CD4-positive, CD25-positive, alpha-beta regulatory T cell (primary cell): ENCODE measurements at places on chromosomes 5 and 9. TPM values are rescaled to one million over a fixed set of nuclear protein-coding genes. Genes with fewer than 3 reads are reported as not detected.

- no peak overlapping the region for H3K4me3 ChIP-seq
- no peaks in the 10 kb centered on the region for H3K36me3 ChIP-seq
- H3K4me1 ChIP-seq: no peaks in the 10 kb centered on the region
- H3K27me3 ChIP-seq: no peaks in the 10 kb centered on the region
- no peak overlapping the region for H3K27ac ChIP-seq
These were observed 214.7 kb downstream of the IRX2 start for GRCh38 chr5:2536632-2537377.

DNA sequence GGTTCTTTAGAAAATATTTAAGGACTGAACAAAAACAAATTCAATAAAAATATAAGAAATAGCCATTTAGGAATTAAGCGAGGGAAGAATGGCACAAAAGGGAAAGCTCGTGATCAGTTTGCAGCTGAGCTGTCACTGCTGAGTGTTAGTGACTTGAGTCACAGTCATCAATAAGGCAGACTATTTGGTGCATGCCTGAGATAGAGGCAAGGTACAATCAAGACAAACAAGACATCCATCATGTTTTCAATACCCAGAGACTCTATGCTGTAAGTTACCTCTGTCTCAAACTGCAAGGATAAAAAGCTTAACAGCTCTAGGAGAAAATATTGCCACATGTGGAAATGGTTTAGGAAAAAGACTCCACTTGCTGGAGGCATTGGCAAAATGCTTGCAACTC is 426.4 kb upstream of the TYRP1 start:
- no peaks in the 10 kb centered on the region for H3K27me3 ChIP-seq
- H3K27ac ChIP-seq: no peak overlapping the region
- H3K4me3 ChIP-seq: no peak overlapping the region

GRCh38 chr9:129482521-129483414 is 138.1 kb downstream of the C9orf50 start:
- H3K4me1 ChIP-seq: peaks cover 38% of the 10 kb centered on the region
- peak; percentile 24 for DNase-seq
- no peaks in the 10 kb centered on the region for H3K36me3 ChIP-seq
- peak overlapping the region; percentile 68 for H3K27ac ChIP-seq
- H3K27me3 ChIP-seq: peaks cover 3% of the 10 kb centered on the region
- H3K4me3 ChIP-seq: no peak overlapping the region

GRCh38 chr5:95668728-95669127 is 14.1 kb downstream of the SPATA9 start:
- H3K27me3 ChIP-seq: peaks cover 3% of the 10 kb centered on the region
- no peaks in the 10 kb centered on the region for H3K36me3 ChIP-seq
- H3K4me1 ChIP-seq: peaks cover 3% of the 10 kb centered on the region
- no peak overlapping the region for H3K27ac ChIP-seq

GRCh38 chr5:131386779-131387178 is 122.9 kb downstream of the CDC42SE2 start:
- H3K27ac ChIP-seq: peak overlapping the region; percentile 100
- H3K36me3 ChIP-seq: peaks cover 51% of the 10 kb centered on the region
- no peaks in the 10 kb centered on the region for H3K27me3 ChIP-seq
- peak overlapping the region; percentile 21 for H3K4me3 ChIP-seq
- no peak for DNase-seq

- no peaks in the 10 kb centered on the region for H3K4me1 ChIP-seq
- no peak overlapping the region for H3K4me3 ChIP-seq
- no peaks in the 10 kb centered on the region for H3K36me3 ChIP-seq
- H3K27me3 ChIP-seq: no peaks in the 10 kb centered on the region
These were observed 12.4 kb downstream of the DNAJB5 start for GRCh38 chr9:35001803-35002502.

Gene CKMT2
- not detected for total RNA-seq

Gene GBGT1
- 1.5 TPM for total RNA-seq

DNA sequence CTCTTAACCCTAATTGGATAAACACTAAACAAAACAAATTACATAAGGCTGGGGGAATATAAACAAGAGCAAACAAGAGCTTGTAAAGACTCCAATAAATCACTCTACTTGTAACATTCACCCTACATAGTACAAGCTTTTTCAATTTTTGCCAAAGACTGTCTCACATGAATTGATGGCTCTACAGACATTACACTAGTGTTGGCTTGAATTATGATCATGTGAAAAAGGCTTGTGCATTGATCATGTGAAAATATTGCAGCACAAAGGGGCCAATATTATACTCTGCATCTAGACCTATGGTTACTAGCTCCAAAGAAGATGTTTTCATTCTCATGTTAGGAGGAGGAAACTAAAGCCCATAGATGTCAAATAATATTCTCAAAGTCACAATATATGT is 212.6 kb downstream of the MCTP1 start:
- no peak for DNase-seq
- H3K36me3 ChIP-seq: no peaks in the 10 kb centered on the region
- H3K4me3 ChIP-seq: no peak overlapping the region
- no peaks in the 10 kb centered on the region for H3K27me3 ChIP-seq
- H3K27ac ChIP-seq: no peak overlapping the region

GRCh38 chr5:126686451-126687126 is 85.8 kb downstream of the PHAX start:
- no peak overlapping the region for H3K4me3 ChIP-seq
- H3K4me1 ChIP-seq: no peaks in the 10 kb centered on the region
- no peaks in the 10 kb centered on the region for H3K27me3 ChIP-seq
- H3K27ac ChIP-seq: no peak overlapping the region
- no peaks in the 10 kb centered on the region for H3K36me3 ChIP-seq

Gene PKD2L2
- total RNA-seq: not detected

- no peak overlapping the region for H3K27ac ChIP-seq
- no peak for DNase-seq
These were observed 523.5 kb upstream of the ZNF608 start for GRCh38 chr5:125269926-125270325.

Gene DOCK8
- total RNA-seq: 219 TPM

DNA sequence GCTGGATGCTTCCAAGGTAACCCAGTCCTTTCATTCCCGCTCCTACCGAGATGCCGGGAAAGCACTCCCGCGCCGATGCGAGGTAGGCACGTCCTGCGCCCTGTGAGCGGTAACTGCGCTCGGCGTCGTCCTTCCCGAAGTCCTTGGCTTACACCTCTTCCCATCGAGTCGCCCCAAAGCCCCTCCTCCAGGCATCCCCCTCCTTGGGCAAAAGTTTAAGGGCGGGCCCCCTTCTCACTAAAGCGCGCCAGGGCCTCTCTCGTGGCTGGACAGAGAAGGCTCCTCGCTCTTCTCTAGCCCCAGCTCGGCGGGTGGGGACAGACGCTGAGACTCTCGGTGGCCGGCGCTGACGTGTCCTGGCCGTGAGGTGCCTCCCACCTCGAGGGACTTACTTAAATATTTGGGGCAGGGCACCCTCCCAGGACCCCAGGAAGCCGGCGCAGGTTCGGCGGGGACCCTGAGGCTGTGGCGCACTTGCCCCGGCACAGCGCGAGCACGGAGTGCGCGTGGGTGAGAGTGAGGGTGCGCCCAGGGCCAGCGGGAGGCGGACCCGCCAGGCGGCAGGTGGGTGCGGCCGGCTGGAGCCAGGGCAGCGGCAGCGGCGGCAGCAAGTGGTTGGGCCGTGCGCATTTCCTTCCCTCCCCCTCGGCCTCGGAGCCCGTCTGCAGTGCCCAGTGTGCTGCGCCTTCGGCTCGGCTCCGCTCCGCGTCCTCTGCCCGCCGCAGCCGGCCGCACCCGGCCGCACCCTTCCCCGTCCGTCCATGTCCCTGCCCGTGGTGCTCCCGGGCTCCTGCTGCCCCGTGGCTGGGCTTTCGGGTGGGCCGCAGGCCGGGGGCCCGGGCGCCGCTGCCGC is at the start of gene ENTREP1:
Gene ENTREP1, plus strand, starts transcription at position 667 of the 853 bp plus-strand sequence. Its CDS starts 95 bp downstream, at position 762.
- no peak within 1 kb of the TSS for H3K27ac ChIP-seq
- peaks cover 3% of the 10 kb centered on the region for H3K4me1 ChIP-seq

- H3K4me3 ChIP-seq: no peak overlapping the region
- no peaks in the 10 kb centered on the region for H3K4me1 ChIP-seq
- no peak overlapping the region for H3K27ac ChIP-seq
- no peaks in the 10 kb centered on the region for H3K27me3 ChIP-seq
- H3K36me3 ChIP-seq: no peaks in the 10 kb centered on the region
These were observed 104.5 kb upstream of the LHFPL2 start for GRCh38 chr5:78753093-78753531.

Gene COL15A1
- total RNA-seq: not detected

Gene ACTL7A
- total RNA-seq: not detected

Gene TAF11L5
- total RNA-seq: not detected

DNA sequence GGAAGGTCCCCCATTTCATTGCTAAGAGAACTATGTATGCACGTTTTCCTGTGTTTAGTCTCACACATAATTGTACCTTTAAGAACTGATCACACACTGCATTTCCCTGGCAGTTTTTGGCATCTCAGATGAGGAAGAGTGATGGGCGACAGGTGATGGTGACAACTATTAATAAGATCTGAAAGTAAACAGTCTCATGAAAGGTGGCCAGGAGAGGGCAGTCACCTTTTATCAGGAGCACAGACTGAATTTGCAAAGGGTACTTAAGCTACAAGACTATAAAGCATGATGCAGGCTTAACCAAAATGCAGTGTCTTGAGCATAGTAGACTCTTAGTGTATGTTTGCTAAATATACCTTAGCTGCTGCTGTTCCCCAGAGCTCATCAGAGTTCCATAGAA is 91.5 kb downstream of the GHR start:
- H3K4me3 ChIP-seq: no peak overlapping the region
- no peaks in the 10 kb centered on the region for H3K27me3 ChIP-seq
- no peaks in the 10 kb centered on the region for H3K36me3 ChIP-seq
- no peaks in the 10 kb centered on the region for H3K4me1 ChIP-seq
- no peak overlapping the region for H3K27ac ChIP-seq

DNA sequence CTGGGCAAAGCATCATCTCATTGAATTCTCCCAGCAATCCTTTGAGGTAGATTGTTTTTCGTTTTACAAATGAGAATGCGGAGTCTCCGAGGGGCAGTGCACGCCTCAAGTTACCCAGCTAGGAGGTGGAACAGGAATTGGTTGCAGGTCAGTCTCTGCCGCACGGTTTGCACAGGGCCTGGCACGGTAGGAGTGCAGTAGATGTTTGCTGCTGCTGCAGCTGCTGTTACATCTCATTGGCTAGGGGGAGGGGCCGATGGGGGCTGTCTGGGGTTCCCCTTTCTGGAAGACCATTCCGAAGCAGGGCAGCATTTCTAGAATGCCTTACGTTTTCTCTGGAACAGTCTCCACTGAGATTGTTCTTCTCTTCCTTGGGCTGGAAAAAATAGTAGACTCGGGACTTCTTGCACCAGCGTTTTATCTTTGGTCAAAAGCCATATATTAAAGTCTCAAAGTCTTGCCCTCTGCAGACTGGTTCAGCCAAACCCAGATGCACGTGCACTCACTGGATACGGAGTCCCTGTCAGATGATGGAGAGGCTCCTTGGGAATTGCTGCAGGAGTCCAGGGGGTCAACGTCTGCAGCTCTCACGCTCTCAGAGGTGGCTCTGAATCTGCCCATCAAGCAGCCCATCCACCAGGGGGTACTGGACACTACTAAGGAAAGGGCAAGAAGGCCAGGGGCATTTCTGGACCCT is 1.2 kb downstream of the USP20 start:
- peak overlapping the region; percentile 88 for H3K4me3 ChIP-seq
- peak overlapping the region; percentile 93 for H3K27ac ChIP-seq
- peaks cover 26% of the 10 kb centered on the region for H3K36me3 ChIP-seq
- H3K27me3 ChIP-seq: no peaks in the 10 kb centered on the region
- DNase-seq: peak; percentile 60
- peaks cover 66% of the 10 kb centered on the region for H3K4me1 ChIP-seq

DNA sequence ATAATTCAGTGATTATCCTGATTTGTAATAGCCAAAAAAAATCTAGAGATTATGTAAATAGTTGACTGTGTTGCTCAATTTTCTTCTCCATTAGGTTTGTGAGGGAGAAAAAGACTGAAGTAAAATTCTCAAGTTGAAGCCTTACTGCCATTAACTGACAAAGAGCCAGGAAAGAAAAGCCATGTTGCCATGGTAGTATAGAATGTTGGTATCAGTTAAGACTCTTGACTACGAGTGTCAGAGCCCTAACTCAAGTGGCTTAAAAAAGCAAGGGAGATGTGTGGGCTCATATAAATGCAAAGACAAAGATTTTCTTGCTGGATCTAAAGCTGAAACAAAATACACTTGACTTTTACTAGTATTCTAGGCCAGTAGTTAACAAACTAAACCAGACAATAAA is 571.7 kb downstream of the KCTD16 start:
- DNase-seq: no peak
- H3K27me3 ChIP-seq: no peaks in the 10 kb centered on the region
- H3K36me3 ChIP-seq: no peaks in the 10 kb centered on the region
- no peaks in the 10 kb centered on the region for H3K4me1 ChIP-seq
- no peak overlapping the region for H3K27ac ChIP-seq

DNA sequence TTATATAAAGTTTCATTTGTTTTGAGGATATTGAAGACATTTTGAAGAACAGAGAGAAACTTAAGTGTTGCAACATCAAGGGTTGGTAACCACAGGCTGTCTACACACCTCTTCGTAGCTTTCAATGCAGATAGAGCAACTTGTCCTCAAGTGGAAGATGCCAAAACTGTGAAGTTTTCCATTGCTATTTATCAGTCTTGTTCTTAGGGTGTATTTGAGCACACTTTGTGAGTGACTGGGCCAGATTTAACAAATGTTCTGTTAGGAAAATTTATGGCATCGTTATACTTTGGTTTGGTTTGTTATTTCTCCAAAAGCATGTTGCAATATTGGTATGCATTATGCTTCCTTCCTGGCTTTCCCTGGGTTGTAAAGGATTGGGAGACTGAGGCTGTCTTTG is 31.6 kb downstream of the NNT start:
- H3K4me1 ChIP-seq: no peaks in the 10 kb centered on the region
- H3K27ac ChIP-seq: no peak overlapping the region
- H3K27me3 ChIP-seq: no peaks in the 10 kb centered on the region
- peaks cover 58% of the 10 kb centered on the region for H3K36me3 ChIP-seq
- no peak overlapping the region for H3K4me3 ChIP-seq

Gene ZNG1F
- 4.4 TPM for total RNA-seq

DNA sequence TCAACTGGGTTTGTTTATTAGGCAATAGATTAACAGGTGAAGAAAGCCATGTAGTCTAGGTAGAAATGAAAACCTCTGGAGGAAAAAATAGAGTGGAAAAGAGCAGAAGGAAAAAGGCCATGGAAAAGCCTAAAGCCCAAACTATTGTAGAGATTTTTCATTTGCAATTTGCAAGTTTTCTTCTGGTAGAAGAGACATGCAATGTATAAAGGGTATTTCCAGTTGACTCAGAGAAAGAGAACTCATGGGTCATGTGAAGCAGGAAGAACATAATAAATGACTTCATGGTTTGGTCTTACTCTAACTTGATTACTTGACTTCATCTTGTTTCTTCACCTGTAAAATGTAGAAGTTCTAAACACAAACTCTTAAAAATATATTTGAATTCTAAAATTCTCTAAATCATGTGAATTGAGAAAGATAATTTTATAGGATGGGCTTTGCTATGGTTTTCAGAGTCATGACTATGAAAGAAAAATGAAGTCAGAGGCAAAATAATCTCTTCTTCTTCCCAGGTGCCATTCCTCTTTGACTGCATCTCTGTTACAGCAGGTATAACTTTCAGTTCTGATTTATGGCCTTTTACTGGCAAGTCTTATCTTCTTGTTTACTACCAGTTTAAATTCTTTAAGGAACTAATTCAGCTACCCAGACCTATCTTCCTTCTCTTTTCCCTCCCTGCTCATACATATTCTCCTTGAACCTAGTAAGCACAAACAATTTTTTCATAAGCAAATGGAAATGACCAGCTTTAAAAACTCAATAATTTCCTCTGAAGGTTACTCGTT is 47.7 kb upstream of the TMC1 start:
- no peak overlapping the region for H3K4me3 ChIP-seq
- no peaks in the 10 kb centered on the region for H3K4me1 ChIP-seq
- H3K27me3 ChIP-seq: no peaks in the 10 kb centered on the region
- H3K36me3 ChIP-seq: no peaks in the 10 kb centered on the region
- DNase-seq: no peak

Gene MARCHF11
- total RNA-seq: not detected

Gene CENPP
- 6.1 TPM for total RNA-seq
